ENCODE measurements at places on chromosomes 4 and X.

- DNase-seq = no peak
Observed at GRCh38 chr4:67250131-67250896, 295.0 kb downstream of the CENPC start.

GRCh38 chrX:15499976-15500375 is 631 bp upstream of the BMX start:
- no peak for DNase-seq

- DNase-seq = peak; percentile 25
Observed at GRCh38 chr4:71729856-71730255, 54.0 kb downstream of the GC start.

DNA sequence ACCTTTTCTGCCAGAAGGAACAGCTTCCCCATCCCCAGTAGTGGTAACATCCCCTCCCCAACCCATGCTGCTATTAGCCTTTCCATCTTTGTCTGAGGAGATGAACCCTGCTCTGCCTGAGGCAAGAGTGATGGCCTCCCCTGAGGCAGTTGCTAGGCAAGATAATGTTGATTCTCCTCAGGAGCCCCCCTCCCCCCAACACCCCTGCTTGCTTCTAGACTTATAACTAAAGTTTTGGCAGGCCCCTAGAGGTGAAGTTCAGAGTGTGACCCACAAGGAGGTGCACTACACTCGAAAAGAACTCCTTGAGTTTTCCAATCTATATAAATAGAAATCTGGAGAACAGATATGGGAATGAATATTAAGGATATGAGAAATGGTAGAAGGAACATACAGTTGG is 962.5 kb downstream of the ADGRL3 start:
- no peak for DNase-seq

DNA sequence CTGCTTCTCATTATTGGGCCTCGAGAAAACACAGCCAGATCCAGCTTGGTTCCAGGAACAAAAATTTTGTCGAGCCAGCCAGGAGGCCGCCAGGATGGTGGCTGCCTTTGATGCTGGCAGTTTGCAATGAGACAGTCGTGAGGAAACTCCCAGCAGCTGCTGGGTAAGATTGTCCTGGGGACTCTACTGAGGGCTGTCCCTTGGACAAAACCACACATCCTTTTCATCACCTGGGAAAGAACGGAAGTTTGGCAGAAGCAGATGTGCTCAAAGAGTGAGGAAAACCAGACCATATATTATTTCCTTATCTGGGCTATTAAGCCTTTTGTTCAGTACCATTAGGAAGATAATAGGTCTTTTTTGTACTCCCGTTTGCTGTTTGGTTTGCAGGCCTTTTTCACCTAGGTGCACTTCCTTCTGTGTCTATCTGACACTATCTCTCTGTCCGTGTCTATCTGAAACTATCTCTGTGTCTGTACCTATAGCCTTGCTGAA is 13.4 kb upstream of the PAPSS1 start:
- no peak for DNase-seq

DNA sequence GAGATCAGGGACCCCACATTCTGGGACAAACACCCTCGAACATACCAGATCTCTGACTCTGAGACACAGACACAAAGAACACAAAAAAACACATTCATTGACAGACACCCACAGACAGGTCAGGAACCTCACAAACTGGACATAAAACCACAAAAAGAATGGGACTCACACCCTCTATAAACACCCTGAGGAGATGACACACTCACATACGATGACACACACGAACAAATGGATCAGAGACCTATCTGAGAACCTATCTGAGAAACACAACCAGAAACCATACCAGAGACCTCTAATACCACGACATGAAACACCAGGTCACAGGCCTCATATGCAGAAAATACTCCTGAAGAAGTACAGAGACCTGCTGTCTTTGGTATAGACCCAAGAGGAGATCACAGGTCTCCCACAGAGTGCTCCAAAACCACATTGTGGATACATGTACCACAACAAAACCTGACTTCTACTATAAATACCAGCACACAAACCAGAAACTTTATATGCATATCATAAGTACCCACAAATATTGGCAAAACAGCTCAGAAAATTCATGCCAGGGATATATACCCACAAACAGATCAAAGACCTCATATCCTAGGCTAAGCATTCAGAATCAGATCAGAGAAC is 19.5 kb downstream of the SUV39H1 start:
- no peak for DNase-seq

DNA sequence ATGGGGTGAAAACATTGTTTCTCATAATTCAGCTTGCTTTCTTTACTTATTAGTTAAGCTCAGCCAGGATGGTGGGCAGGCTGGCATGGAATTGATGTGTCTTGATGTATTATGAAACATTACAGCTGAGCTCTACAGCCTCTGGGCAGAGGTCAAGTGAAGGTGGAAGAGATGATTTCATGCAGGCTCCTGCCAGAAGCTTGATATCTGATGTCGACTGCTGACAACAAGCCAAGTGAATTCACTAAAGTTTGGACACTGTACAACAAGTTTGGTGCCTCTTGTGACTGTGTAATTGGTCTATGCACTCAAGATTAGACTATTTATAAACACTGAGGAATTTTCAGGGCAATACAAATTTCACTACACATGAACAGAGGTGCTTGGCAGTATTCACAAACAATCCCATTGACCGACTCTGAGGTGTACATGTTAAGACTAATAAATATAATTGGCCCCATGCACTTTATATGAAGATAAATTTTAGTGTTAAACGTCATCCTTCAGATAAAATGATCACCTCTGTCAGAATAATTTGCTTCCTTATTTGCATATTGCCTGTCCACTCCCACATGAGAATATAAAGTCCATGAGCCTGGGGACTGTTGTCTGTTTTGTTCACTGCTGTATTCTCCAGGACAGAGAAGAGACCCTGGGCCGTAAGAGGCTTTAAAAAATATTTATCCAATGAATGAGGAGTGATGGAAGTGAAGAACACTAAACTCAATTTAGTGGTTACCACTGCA is 612.2 kb downstream of the IQCM start:
- no peak for DNase-seq

GRCh38 chr4:99946356-99947189 is at the start of gene DNAJB14:
Gene DNAJB14, minus strand, starts transcription at chr4:99946618. Its CDS starts 47 bp downstream, at chr4:99946571.
- peak; percentile 76 for DNase-seq

DNA sequence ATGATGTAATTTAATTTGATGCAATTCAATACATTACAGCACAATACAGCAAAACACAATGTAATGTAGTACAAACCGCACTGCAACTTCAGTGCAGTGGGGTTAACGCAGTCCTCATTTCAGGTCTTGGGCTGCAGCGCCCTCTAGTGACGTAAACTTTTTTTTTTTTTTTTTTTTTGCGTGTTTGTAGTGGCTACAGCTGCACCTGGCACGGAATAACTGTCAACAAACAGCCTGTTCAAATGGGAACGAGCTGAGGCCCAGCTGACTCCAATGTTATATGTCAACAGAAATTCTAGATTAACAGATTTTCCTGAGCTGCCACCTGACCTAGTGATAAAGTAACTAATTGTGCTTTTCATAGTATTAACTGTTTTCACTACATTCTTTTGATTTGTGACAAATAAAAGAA is 33.5 kb upstream of the RASSF6 start:
- DNase-seq = peak; percentile 92

- no peak for DNase-seq
Observed at GRCh38 chrX:39767446-39767845, 330.3 kb downstream of the BCOR start.

GRCh38 chr4:168587411-168588125 is 90.7 kb downstream of the PALLD start:
- DNase-seq = no peak

DNA sequence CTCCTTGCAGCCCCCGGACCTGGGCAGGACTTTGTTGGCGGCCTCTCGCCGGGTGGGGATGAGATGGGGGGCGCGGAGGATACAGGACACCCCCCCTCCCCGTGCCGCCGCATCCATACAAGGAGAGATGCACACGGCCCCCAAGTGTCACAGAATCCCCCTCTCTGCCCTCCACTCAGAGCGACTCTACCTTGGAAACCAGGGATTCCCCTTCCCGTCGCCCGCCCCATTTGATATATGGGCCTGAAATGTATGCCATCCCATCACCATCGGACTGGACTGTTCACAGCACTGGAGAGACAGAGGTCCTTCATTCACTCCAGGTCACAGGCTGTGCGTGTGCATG is 426 bp downstream of the PORCN start:
- no peak for DNase-seq

DNA sequence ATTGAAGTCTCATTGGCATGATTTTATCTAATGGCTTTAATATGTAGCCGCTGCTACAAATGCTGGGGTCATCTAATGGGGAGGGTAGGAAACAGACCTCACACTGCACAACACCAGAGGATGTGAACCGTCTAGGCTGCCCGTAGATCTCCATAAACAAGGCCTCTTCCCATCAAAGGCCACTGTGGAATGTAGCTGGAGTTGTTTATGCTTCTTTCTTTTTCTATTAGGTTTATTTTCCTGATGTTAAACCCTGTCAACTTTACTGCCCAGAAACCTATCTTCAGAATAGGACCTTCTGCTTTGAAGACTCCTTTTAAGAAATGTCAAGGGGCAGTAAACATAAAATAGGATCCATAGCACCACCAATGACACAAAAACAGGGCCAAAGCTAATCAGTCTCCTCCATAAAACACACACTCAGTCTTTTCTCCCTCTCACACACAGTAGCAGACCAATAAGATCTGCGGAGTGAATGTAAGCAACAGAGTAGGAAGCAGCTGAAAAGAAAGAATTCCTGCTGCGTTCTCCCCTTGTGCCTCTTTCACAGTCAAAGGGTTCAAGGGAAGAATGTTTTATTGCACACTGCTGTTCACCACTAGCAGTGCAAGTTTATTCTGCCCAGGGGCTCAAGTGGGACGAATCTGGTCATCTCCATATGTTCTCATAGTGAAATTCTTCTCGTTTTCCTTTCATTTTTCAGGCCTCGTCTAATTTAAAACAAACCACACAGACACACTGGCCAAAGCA is 72.2 kb downstream of the MAML3 start:
- DNase-seq = no peak

DNA sequence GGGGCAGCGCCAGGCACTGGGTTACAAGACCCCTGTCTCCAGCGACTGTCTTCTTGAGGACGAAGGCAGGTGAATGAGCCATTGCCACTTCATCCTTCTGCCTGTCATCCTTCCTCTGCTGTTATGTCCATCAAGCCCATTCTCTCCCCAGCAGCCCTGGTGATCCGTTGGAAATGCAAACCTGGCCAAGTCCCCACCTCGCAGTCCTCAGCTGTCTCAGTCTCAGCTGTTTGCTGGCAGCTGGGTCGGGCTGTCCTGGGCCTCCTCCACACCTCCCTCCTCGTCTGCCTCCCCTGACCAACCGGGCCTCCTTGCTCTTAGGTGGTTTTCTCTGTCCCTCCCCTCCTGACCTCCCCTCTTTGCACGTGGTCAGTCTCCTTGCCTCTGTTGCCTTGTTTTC is 38.0 kb downstream of the PTTG2 start:
- no peak for DNase-seq

DNA sequence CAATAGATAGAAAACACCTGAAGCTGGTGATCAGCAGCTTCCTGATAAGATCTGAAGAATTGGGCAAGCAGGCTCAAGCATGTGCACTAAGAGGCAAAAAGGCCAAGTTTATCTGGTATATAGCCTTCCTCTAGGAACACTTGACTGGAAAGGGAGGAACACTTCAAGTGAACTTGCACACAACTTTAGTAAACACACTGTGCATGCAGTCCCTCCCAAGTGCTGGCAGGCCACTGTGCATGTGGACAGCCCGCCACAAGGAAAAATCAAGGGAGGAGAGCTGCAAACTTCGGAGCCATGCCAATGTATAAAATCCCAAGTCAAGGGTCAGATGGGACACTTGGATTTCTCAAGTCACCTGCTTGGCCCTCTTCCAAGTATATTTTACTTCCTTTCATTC is 645.8 kb upstream of the NDST4 start:
- DNase-seq = no peak

- no peak for DNase-seq
Observed at GRCh38 chr4:25970226-25970675, 56.2 kb downstream of the SMIM20 start.

DNA sequence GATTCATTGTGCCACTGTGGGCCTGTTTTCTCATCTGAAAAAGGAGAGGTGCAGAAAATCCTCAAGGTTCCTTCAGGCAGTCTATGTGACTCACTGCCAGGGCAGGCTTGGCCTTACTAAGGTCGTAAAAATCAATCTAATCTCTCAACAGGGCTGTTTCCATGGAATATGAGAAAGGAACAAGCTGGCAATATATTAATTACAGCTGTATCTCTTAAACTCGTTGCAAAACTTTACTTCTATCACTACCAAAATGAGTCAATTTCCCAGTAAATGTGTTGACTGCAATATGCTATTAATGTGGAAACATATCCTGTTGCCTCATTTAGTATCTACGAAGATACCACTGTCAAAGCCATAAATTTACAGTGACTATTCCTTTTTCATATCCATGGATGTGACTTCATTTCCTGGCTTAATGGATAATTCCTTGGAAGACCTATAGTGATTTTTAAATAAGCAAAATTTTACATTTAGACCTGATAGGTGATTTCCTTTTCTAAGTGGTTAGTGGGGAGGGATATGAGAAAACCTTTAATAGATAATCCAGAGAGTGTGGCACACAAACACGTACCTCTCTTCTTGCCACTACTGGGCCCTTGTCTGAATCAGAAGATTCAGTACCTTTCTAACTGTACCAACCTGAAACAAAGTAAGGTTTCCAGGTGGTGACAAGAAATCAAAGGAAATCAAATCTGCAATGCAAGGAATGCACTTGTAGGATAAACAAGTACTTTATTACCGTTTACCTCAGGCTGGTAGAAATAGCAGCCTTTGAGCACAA is 127.4 kb upstream of the FTHL17 start:
- no peak for DNase-seq

DNA sequence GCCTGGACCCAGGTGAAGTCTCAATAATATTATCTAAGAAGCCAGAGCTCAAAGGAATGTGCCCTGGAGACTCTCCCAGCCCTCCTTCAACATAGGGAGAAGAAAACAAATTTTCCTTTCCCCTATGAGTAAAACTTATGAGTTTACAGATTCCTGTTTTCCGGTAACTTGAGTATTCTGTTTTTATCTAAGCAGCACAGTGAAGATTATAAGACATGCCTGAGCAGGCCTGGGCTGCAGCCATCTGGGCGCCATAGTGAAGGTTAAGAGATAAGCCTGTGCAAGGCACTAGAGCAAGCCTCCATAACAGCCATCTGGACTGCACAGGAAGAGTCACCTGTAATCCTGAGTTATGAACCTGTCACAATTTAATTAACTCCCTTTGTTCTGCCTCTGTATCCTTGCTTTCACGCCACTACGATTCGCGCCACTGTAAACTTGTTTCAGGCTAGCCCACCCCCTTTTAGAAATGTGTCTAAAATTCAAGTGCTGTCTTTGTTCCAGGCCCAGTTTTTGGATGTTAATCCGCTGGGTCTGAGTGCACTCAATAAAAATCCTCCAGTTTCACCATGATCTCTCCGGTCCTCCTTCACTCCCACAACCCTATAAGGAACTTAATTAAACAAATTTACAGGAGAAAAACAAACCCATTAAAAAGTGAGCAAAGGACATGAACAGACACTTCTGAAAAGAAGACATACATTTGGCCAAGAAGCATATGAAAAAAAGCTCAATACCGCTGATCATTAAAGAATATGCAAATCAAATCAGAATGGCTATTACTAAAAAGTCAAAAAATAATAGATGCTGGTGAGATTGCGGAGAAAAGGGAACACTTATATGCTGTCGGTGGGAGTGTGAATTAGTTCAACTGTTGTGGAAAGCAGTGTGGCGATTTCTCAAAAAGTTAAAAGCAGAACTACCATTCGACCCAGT is 189.5 kb downstream of the APBB2 start:
- no peak for DNase-seq

All from NCI-H1417 (cell line).